T-helper 22 cell (primary cell): ENCODE measurements at places on chromosomes 6 and 20.

- no peak for DNase-seq
Observed at GRCh38 chr20:3553663-3554062, 82.8 kb downstream of the ATRN start.

DNA sequence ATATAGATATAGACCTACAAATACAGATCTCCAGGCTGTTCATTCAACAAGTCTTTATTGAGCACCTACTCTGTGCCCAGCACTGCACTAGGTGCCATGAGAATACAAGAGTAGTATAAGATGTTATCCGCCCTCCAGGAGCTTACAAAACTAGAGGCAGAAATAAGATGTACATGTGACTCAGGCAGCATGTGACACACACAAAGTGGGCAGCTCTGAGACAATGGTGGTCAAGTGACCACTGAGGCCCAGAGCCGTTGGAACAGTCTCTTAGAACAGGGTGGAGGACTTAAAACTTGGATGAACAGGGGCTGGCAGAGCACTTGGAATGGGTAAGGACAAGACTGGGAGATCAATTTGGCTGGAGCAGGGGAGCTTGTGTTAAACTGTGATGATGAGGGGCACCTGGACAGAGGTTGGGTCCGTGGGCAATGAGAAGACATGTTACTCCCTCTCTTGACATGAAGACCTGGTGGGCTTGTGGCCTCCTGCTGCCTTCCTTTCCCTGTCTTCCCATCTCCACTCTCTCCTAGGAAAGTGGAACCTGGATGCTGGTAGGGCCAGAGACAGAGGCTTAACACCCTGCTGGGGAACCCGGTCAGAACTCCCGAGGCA is 21.2 kb downstream of the TRIM15 start:
- no peak for DNase-seq

DNA sequence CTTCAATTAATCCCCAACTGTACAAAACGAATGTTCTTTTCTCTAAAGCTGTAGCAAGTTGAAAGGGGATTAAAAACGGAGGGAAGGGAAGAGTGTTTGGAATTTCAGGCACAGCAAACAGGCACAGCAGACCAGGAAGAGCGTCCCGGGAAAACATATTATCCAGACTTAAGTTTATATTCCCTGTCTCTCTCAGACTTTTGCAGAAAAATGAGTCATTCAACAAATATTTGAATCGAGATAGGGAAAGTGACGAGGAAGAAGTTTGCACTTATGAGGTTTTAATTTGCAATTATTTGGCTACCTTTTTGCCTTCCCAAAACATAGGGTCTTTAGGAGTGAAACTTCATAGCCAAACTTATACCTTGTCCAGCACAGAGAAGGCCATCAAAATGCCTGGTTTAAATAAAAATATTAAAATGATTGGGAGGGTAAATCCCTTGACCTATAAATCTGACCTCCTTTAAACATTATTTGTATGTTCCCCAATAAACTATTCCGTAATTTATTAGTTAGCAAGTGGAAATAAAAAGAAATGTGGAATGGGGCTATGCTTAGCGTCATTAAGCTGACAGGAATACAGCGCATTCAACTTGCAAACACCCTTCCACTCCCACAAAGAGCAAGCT is 16.0 kb downstream of the HFE start:
- no peak for DNase-seq

GRCh38 chr20:11719153-11719552 is 198.5 kb upstream of the BTBD3 start:
- no peak for DNase-seq

- DNase-seq: no peak
Observed at GRCh38 chr6:90106449-90106848, 190.2 kb downstream of the BACH2 start.

GRCh38 chr6:52201493-52201892 is 15.3 kb downstream of the IL17A start:
- DNase-seq: no peak

DNA sequence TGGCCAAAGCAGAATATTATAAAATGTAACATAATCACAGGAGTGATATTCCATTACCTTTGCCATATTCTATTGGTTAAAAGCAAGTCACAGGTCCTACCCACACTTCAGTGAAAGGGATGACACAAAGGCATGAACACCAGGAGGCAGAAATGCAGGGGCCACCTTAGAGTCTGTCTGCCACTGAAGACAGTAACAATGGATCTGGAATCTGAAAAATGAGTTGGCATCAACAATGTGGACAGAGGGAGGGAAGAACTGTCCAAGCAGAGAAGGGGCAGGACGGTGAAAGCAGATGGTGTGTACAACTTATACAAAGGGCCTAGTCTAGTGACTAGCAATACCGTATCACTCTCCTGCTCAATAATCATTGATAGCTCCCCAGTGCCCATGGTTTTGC is 6.6 kb upstream of the LPIN3 start:
- no peak for DNase-seq

DNA sequence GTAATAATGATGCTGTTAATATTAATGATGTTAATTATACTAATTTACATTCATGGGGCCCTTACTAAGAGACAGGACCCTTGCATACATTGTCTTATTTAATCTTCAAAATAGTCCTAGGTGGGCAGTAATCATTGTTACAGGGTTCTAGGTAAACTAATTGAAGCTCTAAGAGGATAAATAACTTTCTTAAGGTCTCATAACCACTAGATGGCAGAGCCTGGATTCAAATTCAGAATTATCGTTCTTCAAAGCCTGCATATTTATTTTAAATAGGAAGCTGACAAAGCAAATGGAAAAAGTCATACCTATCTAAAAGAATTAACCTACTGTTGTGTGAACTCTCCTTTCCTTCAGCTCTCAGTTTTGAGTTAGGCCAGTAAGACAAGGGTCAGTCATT is 23.5 kb downstream of the PTCHD4 start:
- DNase-seq: no peak

GRCh38 chr20:62900052-62900691 is 26.1 kb downstream of the DIDO1 start:
- peak; percentile 57 for DNase-seq

- DNase-seq: no peak
Observed at GRCh38 chr6:108587258-108588059, 26.7 kb downstream of the FOXO3 start.

DNA sequence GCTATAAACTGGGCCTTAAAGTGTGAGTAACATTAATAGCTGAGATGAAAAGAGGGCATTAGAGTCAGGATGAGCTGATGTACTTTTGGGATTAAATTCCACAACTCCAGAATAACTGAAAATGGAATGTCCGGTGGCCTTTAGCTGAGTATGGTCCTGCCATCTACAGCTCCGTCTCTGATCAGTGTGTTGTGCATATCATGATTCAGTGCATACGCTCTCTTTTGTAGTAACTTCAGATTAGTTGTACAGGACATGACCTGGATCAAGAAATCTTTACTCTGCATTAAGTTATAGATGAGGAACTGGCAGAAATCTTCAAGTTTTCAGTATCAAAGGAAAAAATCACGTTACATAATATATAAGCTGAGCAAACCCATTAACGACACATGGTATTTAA is 92.4 kb downstream of the MTFR2 start:
- no peak for DNase-seq

GRCh38 chr20:47493175-47493962 is 8.3 kb upstream of the NCOA3 start:
- DNase-seq: no peak

DNA sequence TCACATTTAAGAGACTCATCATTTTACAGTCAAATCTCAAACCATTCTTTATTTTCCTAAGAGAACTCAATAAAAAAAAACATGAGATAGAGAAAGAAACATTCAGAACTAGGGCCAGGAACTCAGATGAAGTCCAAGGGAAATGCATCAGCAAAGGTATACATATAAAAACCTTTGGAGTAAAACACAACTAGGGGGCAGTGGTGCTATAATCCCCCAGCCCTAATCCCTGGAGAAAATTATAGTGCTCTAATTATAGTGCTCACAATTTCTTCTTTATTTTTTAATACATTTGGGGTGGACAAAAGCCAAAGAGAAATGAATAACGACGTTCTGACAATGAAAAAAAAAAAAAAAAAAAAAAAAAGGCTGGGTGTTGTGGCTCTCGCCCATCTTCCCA is 100.6 kb upstream of the EMILIN3 start:
- no peak for DNase-seq
